Activated T-helper 17 cell treated with anti-CD3 and anti-CD28 coated beads, Interleukin-2, amount 50 U/mL, for 72 hours (primary cell): ENCODE measurements at places on chromosomes 16 and 17.

GRCh38 chr17:74037320-74037719 is 166.2 kb upstream of the RPL38 start:
- ATAC-seq = no peak

DNA sequence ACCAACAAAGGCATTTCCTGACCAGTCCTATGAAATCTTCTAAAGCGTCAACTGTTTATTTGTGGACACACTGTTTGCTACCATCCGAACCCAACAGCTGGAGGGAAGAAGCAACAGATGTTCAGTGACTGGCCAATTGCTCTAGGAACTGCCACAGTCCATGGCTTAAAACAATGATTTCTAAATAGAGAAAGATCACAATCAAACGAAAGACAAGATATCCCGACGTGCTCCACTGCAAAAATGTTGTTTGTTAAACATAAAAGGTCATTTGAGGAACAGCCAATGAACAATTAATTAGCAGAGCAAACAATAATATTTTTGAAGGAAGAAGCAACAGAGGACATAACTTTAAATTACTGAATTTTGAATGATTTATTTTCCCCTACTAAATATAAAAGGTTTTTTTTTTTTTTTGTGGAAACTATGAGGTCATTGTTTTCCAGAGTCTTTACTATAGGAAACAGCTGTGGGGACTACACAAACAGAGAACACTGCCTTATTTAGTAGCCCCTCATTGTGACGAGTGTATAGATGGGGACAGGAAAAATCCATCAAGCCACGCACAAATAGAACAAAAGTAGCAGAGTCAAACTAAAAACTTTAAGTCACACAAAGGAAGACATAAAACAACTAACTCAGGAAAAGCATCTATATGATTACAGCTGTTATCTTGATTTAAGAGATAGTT is 17.2 kb downstream of the USP31 start:
- ATAC-seq = no peak

- ATAC-seq = no peak
These were observed 18.1 kb downstream of the PIPOX start for GRCh38 chr17:29061036-29061435.

DNA sequence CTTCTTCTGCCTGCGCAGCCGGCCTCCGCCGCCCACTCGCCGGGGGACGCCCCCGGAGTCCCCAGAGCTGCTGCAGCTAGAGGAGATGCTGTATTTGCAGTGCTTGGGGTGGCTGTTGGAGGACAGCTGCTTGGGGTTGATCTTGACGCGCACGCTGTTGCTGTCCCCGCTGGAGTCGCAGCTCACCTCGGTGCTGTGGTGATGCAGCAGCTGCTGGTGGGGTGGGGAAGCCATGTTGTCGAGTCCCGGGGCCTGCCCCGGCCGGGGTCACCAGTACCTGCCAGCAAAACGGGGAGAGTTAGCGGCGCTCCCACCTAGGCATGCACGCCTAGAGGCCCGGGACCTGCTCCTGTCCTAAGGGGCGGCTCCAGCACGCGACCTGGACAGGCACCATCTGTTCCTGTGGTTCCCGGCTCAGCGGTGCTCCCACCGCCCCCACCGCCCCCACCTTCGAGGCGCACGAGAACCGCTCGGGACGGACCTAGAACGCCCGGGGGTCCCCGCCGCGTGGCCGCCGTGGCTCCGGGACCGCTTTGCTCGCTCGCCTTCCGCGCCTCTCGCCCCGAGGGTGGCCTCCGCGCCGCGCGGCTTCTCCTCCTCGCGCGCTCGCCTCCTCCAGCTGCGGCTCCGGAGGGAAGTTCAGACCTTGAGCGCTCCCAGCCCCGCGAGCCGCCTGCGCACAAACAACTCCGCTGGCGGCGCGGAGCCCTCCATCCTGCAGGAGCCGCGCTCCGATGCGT is 863 bp downstream of the ADCY9 start:
- peak; percentile 52 for ATAC-seq

DNA sequence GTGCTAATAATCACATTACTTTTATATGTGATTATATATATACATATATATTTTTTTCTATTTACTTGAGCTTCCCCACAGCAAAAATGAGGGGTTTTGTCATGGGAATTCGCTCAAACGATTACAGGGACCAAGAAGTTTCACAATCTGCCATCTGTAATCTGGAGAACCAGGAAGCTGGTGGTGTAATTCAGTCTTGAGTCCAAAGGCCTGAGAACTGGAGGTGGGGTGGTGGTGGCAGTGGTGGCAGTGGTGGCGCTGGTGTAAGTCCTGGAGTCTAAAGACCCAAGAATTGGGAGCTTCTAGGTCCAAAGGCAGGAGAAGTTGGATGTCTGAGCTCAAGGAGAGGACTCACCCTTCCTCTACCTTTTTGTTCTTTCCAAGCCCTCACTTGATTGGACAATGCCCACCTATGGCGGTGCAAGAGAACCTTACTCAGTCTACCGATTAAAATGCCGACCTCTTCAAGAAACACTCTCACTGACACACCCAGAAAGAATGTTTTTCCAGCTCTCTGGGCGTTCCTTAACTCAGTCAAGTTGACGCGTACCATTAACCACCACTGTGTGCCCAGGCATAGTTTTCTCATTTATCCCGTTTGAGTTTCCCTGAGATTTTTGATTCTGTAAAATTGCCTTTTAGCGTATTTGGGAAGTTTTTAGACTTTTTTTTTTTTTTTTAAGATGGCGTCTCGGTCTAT is 31.9 kb downstream of the POLR2A start:
- ATAC-seq = no peak

DNA sequence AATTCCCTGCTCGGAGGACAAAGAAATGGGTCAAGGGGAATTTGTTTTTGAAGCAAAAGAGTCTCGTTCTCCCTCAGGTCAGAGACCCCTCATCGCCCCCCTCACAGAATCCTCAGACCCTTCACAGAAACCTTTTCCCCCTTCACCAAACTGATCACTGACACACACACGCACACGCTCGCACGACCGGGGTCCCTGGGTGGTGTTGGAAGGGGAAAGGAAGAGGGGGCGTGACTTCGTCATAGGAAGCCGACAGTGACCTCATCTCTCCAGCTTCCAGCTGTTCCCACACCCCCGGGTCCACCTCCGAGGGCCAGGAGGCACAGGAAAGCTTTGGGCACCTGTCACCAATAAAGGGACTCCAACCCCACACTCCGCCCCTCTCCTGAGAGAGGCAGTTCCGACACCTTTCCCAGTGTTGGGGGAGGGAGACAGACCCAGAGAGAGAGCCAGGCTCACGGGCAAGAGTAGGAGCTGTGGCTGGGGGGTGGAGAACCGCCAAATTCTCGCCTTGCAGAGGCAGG is 1.2 kb downstream of the ASGR1 start:
- ATAC-seq = no peak

GRCh38 chr17:1003972-1004768 is 7.2 kb downstream of the TIMM22 start:
- no peak for ATAC-seq

- ATAC-seq = no peak
These were observed 33.3 kb downstream of the HELZ start for GRCh38 chr17:67211742-67212141.

DNA sequence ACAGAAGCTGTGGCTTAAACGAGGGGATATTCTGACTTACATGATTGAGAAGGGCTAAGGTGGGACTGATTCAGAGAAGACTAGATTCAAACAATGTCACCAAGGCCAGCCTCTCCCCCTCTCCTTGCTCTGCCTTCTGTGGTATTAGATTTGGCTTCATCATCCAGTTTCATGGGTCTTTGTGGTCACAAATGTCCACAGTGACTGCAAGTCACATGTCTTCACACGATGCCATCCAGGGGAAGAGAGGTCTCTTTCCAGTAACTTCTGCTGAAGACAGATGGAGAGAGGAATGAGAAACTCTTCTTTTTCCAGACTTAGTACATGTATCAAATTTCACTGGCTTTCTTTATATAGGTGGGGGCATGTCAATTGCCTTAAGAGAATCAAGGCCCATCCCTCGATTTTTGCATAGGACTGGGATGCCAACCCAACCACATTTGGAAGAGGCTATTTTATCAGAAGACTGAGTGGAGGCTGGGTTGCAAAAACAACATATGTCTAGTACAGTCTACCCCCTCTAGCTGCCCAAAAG is 57.3 kb upstream of the HNF1B start:
- no peak for ATAC-seq

DNA sequence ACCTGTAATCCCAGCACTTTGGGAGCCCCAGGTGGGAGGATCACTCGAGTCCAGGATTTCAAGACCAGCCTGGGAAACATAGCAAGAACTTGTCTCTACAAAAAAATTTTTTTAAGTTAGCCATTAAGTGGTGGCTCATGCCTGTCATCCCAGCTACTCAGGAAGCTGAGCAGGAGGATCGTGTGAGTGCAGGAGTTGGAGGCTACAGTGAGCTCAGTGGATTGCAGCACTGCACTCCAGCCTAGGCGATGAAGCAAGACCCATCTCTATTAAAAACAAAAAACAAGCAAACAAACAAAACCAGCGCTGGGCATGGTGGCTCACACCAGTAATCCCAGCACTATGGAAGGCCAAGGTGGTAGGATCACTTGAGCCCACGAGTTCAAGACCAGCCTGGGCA is 38.0 kb downstream of the HEATR3 start:
- ATAC-seq = no peak

DNA sequence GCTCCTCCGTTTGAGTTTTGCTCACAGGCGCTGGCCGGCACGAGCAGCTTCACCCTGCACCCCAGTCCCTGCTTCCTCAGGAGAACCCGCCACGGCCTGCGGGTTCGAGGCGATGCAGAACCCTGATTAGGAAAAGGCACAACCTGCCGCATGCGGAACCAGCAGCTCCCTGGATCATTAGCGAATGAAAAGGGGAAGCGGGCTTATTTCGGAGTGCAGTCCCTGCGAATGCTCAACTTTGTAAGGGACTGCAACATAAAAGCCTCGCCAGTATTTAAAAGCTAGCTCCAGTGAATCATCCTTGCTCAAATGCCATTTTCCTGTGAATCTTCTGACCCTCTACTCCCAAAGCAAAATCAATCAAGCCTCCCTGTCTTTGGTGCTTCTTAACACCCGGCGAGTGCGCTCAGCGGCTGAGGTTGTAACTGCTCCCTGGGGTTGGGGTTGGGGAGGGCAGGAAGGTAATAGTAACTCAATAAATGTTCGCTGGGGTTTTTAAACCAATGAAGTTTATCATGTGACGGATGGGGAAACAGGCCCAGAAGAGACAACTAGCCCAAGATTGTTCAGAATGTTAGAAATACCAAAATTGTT is 678 bp upstream of the AKAP10 start:
- peak; percentile 14 for ATAC-seq

GRCh38 chr17:7427549-7427948 is 1.1 kb upstream of the SPEM3 start:
- ATAC-seq = no peak
